ENCODE measurements at places on chromosomes 4 and X.

- no peak for DNase-seq
Observed at GRCh38 chrX:40445691-40446090, 135.1 kb upstream of the ATP6AP2 start.

GRCh38 chr4:73883306-73883705, 14.1 kb downstream of the CXCL1 start:
- DNase-seq = no peak

- no peak for DNase-seq
Observed at GRCh38 chr4:133559987-133560386, 410.9 kb downstream of the PCDH10 start.

- DNase-seq = no peak
Observed at GRCh38 chr4:127143460-127144195, 489.1 kb upstream of the INTU start.
